Stimulated activated CD8-positive, alpha-beta memory T cell treated with anti-CD3 and anti-CD28 coated beads, Interleukin-4, amount 100 ng/mL, for 1 hour (primary cell): ENCODE measurements at places on chromosomes 12 and 14.

- DNase-seq: no peak
Measured at GRCh38 chr14:69532561-69533340, 41.9 kb downstream of the CCDC177 start.

DNA sequence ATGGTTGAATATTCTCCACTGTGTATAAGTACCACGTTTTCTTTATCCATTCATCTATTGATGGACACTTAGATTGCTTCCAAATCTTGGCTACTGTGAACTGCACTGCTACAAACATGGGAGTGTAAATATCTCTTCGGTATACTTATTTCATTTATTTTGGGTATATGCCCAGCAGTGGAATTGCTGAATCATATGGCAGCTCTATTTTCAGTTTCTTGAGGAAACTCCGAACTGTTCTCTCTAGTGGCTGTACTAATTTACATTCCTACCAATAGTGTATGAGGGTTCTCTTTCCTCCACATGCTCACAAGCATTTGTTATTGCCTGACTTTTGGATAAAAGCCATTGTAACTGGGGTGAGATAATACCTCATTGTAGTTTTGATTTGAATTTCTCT lies 623.1 kb upstream of the LRFN5 start:
- no peak for DNase-seq

DNA sequence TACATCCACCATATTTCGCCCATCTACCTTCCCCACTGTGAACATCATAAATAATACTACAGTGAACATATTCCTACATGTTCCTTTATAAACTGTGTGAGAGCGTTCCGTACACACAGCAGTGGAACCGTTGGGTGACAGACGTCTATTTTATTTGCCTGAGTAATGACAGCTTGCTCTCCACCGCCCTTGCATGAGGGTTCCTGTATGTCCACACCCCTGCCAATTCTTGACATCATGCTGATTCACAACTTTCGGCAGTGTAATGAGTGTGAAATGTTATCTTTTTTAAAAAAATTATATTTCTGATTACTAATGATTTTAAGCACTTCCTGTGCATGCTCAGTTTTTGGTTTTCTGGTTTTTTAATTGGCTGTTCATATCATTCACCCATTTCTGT lies 4.3 kb upstream of the RAD52 start:
- DNase-seq: no peak

DNA sequence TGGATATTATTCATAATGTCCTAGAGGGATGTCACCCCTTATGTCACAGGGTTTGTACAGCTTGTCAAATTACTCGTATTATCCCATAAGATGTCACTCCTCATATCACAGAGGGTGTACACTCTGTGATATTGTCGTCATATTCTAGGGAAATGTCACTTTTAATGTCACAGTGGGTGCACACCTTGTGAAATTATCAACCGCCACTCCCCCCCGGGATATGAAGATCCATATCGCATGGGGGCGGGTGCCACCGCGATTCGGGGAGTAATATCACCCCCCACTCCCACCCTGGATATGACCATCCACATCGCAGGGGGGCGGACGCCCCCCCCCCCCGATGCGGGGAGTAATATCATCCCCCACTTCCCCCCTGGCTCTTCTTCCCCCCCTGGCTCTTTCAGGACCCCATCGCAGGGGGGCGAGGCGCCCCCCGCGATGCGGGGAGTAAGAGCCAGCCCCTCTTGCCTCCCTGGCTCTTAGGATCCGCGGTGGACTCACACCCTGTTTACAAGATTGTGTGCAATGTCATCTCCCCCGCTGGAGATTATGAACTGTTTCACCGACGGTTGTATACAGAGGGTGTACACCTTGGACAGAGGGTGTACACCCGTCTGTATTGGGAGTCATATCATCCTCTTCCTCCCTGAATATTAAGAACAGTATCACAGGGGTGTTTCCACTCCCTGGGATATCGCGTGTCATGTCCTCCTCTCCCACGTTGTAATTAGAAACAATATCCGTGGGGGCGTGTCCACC lies 92.8 kb downstream of the FRMD6 start:
- no peak for DNase-seq

GRCh38 chr12:92608151-92609091 lies 94.4 kb upstream of the PLEKHG7 start:
- no peak for DNase-seq

GRCh38 chr14:22811722-22812121 lies 3.5 kb downstream of the SLC7A7 start:
- no peak for DNase-seq

DNA sequence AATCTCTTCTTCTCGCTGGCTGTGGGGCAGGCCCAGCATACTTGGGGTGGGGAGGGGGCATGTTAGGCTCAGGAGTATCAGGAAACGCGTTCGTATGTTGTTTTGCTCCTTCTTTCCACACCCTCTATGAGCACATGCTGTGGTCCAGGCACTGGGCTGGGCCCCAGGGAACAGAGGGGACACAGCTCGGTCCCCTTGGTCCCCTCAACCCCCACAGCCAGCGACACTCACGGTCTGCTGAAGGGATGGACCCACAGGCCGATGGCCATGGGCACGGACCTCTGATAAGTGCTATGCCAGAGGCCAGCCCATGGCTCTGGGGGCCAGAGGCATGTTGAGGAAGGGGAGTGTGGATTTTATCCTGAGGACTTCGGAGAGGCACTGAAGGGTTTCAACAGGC lies 6.2 kb downstream of the IFI27 start:
- no peak for DNase-seq

GRCh38 chr12:6627616-6628015 lies 8.1 kb downstream of the LPAR5 start:
- DNase-seq: no peak

GRCh38 chr14:92253381-92253894 lies 69.5 kb upstream of the SLC24A4 start:
- no peak for DNase-seq

DNA sequence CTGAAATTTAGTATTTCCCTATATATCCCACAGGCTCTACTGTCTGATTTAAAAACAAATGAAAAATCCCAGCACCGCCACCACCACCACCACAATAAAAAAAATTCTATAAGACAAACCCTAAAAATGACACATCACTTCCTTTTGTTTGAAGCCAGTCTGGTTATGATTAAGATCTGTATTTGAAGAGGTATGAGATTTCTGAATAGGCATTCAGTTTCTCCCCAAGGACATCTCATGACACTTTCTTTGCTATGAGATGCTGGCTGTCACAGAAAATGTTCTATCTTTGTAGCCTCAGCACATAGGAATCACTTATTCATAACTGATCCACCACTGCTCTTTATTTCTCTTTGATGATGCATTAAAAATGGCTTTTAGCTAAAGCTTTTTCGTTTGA lies 1071.0 kb downstream of the SLC6A15 start:
- no peak for DNase-seq

DNA sequence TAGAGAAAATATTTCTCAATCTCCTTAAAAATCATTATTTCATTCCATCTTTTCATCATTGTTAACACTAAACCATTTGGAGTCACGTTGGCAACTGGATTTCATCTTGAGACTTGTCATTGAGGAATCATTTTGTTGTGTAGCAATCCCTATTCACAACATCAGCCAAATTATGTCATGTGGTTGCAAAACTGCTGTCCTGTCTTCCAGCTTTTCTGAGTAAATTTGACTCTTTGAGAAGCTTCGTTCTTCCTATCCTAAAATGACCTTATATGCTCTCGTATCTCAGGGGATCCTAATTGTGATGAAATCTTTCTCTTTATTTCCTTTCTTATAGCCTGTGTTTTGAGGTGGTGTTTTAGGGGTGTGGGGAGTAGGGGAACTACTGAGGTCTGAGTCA lies 30.6 kb upstream of the KICS2 start:
- DNase-seq: no peak

GRCh38 chr12:12010277-12011039 lies 60.3 kb upstream of the BCL2L14 start:
- DNase-seq: no peak

- DNase-seq: no peak
Measured at GRCh38 chr14:74586681-74587362, 25.2 kb downstream of the LTBP2 start.

DNA sequence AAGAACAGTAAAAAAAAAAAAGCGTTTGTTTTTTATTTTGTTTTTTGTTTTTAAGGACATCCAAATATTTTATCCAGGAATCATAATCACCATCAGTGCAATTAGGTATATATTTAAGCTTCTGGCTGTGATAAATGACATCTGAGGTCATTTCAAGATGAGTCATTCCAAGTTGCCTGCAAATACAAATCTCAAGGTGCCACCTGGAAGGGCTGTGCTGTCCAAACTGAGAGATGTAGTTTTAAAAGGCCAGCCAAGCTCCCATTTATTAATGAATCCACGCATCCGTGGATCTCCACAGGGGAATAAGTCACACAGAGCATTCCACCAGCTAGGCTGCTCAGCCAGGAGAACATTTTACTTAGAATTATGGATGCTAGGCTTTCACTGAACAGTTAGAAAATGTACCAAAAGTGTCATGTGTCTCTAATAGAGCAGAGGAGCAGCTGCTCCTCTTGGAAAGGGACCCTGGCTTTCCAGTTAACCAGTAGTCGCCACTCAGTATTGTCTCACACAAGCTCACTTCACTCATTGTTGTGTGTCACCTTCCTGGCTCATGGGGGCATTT lies 1151.4 kb upstream of the TMEM132C start:
- no peak for DNase-seq

DNA sequence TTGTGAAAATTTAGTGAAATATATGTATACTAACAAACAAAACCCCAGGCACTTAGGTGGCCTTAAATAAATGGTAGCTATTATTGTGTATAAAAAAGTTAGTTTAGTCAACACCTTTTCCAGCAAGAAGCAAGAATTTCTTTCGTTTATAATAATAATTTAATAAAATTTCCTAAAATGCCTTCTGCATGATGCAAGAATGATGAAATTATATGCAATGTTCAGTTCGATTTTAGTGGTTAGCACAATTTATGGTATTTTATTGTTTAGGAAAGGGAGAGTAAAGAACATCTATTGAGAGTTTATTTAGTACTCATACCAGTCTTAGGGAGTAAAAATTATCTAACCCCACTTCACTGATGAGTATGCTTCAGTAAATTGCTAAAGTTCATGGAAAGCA lies 290.8 kb downstream of the APAF1 start:
- no peak for DNase-seq

DNA sequence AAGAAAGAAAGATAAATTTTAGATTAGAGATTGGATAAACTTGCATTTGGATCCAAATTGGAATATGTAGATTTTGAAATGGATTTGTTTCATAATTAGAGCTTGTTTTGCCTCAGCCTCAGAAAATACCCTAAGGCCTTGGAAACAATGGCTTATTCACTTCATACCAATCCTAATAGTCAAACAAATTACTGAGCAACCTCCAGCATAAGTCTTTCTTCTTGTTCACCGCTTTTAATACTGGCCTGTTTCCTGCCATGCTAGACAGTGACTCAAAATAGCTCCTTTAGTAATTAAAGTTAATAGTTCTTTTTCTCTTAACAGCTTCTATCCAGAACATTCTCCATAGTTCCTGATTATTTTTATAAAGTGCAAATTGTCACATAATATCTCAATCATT lies 110.9 kb upstream of the DNM1L start:
- no peak for DNase-seq

DNA sequence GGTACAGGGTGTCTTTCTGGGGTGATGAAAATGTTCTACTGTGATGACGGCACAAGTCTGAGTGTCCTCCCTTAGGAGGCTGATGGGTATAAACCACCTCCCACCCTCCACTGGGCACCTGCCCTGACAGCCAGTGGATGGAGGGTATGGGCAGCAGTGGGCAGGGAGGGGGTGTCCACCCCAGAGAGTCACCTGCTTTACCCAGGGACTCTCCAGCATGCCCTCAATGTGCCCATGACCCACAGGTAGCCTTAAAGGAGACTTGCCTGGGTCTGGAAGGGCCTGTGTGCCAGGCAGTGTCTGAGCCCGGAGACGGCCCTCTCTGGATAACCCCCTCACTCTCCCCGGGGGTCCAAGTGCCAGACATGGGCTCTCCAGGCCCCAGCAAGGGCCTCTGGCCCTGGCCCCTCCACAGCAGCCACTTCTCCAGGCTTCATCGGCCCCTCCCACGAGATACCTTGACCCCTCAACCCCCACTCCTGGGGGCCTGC lies 38.8 kb downstream of the CCNK start:
- DNase-seq: no peak

DNA sequence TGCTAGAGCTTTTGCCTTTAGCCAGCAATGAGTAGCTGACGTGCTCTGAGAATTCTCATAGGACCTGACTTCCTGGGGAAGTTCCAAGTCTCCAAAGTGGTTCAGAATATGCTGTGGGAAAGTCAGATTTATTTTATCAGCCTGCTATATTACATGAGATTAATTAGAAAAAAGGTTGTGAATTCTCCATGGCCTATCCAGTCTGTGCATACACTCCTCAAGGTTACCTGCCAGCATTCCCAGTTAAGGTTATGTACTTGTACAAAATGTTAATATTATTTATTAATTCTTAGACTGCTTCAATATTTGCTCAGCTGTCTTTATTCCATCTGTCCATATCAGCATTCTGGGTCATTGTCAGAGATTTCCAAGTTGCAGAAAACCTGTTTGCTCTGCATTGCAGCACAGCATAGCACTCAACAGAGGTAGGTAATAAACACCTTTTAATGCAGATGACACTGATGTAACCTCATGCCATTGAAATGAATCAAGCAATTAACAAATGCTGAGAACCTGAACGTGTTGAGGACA lies 2.7 kb upstream of the SEL1L start:
- DNase-seq: no peak

DNA sequence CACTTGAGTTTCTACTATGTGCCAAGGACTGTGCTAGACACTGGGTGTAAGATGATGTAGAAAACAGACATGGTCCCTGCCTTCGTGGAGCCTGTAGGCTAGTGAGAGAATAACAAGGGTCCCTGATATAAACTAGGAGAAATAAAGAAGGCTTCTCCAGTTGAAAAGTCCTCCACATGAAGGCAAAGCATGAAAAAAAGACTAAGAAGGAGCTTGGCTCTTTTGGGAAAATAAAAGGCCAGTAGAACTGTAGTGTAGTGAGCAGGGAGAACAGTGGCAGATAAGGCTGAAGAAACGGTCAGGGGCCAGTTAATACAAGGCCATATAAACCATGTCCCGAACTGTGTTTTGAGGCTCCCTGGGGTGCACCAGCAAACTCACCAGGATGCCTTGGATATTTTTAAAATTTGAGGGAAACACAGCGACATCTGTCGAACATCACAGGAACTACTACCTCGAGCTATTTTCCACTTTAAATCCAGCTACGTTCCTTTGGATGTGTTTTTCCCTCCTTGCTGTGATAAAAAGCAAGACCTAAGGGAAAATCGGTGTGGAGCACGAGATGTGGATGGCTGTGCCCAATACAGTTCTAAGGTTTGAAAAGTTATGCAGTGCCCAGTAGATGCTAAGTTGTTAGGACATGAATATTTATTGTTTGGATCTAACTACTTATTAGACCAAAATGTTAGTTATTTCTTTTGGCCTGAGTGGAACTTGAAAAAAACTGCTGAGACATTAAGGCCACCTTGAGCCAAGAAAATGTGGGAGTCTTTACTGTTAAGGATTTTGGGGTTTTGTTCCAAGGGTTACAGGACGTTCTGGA lies 8.5 kb upstream of the CFL2 start:
- DNase-seq: no peak

GRCh38 chr12:20527417-20528163 lies 159.3 kb downstream of the PDE3A start:
- no peak for DNase-seq
